CD4-positive, alpha-beta T cell treated with Interleukin-1 beta for 1 hour (primary cell): ENCODE measurements at places on chromosomes 7 and 10.

GRCh38 chr10:96840841-96841518 is 8.9 kb downstream of the LCOR start:
- no peak for DNase-seq

- DNase-seq, result no peak
Observed at GRCh38 chr7:50827281-50827680, 44.6 kb upstream of the GRB10 start.

DNA sequence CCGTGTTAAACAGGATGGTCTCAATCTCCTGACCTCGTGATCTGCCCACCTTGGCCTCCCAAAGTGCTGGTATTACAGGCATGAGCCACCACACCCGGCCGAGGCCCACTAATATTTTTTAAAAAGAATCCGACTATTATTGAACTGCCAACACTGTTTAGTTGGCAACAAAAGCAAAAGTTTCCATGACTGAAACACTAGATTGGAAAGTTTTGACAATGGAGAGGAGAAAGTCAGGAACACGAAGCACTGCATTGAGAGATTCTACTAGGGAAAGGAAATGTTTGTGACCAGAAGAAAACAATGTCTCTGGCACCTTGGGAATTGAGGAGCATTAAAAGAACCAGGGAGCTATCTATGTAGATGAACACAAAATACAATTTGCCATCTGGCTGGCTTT is 13.7 kb upstream of the PPP1R9A start:
- no peak for DNase-seq

DNA sequence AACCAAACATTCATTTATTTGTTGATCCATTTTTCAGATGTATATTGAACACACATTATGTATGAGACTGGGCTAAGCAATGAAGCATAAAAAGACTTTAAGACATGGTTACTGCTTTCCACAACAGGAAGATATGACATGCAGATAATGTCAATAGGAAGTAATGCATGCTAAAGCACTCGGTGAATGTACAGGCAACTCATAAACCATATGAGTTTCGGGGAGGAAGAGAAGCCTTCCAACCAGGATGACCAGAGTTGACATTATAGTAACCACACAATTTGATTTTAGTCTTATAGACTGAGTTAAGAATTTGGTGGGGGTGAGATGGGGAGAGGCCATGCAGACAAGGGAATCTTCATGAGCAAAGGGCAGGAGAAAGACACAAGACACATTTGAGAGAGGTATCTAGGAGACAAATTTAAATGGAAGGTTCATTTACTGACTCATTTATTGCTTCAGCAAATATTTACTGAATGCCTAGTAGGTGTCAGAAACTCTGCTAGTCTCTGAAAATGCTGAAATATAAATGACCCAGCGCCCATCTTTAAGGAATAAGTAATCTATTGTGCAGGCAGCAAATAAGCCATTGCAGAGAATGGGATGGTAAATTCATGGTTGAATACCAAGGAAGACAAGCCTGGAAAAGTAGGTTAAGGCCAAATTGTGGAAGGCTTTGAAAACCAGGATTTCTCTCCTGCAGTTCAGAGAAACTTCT is 19.0 kb upstream of the SLK start:
- no peak for DNase-seq

- DNase-seq, result no peak
Observed at GRCh38 chr10:80598084-80598798, 60.5 kb downstream of the SH2D4B start.

GRCh38 chr7:30840141-30841024 is 69.2 kb downstream of the MINDY4 start:
- DNase-seq, result no peak

DNA sequence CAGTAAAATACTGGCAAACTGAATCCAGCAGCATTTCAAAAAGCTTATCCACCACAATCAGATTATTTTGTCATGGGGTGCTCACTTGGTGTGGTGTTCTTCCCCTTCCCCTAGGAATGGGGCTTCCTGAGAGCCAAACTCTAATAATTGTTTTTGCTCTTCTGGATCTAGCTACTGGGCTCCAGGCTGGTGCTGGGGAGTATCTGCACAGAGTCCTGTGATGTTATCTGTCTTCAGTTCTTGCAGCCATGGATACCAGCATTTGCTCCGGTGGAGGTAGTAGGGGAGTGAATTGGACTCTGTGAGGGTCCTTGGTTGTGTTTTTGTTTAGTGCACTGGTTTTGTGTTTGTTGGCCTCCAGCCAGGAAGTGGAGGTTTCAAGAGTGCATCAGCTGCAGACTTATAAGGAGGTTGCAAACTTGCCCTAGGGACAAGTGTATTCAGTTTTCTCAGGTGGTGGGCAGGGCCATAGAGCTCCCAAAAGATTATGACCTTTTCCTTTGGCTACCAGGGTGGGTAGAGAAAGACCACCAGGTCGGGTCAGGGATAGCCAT is 308.5 kb upstream of the MAGI2 start:
- DNase-seq, result no peak

DNA sequence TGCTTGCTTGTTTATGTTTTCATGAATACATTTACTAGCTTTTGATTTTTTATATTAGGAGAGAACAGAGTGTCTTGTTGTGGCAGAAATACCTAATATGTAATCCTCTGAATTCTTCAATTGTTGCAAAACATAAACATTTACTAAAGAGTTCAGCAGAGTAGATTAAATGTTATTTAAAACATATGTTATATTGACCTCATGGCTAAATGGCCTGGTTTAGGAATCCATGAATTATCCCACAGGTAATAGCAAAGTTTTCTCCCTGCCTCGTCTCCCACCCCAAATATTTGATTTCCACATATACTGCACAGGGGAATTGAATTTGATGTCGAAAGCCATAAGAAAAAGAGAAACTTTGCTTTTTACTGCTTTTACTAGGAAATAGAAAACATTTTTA is 111.8 kb downstream of the ADK start:
- DNase-seq, result no peak

DNA sequence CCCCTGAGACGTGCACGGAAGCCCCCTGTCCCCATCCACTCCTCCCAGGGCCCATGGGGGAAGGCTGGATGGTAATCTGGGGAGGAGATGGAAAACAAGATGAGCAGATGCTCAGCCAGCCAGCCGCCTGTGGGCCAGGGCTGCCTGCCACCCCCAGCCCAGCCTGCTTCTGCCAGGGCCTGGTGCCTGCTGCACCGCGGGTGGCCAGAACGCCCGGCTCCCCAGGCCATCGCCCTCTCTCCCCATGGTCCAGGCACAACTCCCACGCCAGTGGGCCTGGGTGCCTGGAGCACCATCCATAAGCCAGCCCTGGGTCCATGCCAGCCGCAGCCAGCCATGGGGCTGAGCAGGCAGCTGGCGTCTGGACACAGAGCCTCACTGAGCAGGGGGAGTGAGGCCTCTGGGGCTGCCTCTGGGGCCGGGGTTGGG is 57.2 kb upstream of the ELN start:
- DNase-seq, result no peak

DNA sequence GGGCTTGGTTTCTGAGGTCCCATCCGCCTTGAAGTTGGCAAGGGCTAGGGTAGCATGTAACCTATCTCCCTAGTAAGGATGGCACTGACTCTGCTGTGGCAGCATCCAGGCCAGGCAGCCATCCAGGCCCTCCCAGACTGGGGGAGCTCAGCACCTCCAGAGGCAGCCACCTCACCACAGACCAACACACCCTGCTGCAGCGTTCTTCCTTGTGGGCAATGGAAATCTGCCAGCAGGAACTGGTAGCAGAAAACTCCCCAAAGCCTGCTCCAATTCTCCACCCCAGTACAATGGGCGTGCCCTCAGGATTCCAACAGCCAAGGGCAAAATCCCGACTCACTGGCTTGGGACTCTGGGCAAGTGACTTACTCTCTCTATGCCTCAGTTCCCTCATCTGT is 27.5 kb downstream of the DLG5 start:
- DNase-seq, result no peak

DNA sequence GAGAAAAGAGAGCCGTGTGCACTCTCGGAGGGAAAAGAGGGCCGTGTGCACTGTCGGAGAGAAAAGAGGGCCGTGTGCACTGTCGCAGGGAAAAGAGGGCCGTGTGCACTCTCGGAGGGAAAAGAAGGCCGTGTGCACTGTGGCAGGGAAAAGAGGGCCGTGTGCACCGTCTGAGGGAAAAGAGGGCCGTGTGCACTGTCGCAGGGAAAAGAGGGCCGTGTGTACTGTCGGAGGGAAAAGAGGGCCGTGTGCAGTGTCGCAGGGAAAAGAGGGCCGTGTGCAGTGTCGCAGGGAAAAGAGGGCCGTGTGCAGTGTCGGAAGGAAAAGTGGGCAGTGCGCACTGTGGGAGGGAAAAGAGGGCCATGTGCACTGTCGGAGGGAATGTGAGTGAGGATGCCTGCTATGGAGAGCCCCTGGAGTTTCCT is 188.7 kb downstream of the DNAJB6 start:
- no peak for DNase-seq

- no peak for DNase-seq
Observed at GRCh38 chr10:26840938-26841732, 19.6 kb downstream of the ABI1 start.

DNA sequence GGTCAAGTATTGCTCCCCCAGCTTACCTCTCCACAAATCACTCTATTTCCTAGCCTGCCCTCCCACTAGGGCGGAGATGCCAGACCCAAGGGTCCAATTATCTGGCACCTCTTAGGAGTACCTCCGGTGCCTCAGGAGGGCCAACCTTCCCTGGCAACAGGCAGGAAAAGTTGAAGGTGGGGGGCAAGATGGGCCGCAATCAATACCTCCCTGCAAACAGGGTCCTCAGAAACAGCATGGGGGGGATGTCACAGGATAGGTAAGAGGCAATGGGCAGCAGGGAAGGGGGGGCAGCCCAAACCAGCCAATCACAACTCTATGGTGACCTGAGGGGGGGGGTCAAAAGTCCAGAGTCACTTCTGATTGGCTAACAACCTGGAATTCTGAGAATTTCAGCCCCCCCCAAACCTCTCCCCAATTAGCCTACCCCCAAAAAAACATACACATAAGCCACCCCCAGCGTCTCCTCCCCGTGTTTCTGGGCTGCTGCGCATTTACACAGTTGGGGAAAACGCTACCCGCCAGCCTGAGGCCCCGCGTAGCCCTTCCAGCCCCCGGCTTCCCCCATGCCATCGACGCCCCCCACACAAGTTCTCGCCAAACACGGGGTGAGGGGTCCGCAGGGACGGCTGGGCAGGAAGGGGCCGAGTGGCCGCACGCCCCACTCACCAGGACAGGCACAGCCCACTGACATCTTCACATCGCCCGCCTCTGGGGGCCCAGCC is 589 bp downstream of the LDB1 start:
- DNase-seq, result peak; percentile 68

GRCh38 chr7:43864126-43864525 is 5.2 kb downstream of the MRPS24 start:
- no peak for DNase-seq

- no peak for DNase-seq
Observed at GRCh38 chr7:28378574-28379149, 33.7 kb upstream of the CREB5 start.

DNA sequence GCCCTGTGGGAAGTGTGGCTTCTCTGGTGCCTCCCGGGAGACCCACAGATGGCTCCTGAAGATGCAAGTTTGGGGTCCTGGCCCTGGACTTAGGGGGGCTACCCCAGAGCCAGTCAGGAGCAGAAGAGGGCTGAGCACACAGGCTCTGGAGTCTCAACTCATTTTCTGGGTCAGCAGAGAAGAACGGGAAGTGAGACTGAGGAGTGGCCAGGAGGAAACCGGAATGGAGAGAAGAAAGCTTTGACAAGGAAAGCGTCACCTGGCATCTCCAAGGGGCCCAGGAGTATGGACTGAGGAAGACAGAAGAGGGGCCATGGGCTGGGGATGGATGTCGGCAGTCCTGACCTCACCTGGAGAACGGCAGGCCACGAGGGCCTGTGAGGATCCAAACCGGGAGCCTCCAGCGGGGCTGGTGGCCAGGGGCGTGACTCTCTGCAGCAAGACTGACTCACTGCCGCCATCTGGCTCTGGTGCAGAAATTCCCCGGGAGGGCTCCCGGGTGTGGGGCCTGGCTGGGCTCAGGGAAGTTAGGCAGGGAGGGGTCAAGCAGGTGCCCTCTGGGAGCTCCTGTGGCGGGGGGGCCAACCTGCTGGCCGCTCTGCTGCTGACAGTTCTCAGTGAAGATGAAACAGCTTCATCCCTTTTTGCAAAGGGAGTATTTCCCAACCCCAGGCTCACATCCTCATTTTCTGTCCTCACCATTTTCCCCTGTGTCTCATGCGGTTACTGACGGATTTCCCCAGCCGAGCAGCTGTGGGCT is 23.6 kb downstream of the DAGLB start:
- DNase-seq, result peak; percentile 24

DNA sequence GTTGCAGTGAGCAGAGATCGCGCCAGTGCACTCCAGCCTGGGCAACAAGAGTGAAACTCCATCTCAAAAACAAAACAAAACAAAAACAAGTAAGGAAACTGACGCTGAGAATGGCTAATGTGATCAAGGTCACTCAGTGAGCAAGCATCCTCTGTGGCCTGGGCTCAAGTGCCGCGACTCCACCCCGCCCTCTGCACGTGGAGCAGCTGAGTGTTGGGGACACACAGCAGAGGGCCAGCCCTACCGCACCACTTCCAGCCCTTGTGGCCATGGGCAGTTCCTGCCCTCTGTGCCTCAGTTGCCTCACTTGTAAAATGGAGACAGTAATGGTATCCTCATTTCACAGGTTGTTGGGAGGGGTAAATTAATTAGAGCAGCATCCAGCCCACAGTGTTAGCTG is 21.0 kb upstream of the OPALIN start:
- DNase-seq, result no peak

GRCh38 chr7:139825666-139826290 is 3.3 kb upstream of the TBXAS1 start:
- DNase-seq, result no peak

GRCh38 chr10:101693978-101694673 is 844 bp downstream of the FBXW4 start:
- peak; percentile 59 for DNase-seq

DNA sequence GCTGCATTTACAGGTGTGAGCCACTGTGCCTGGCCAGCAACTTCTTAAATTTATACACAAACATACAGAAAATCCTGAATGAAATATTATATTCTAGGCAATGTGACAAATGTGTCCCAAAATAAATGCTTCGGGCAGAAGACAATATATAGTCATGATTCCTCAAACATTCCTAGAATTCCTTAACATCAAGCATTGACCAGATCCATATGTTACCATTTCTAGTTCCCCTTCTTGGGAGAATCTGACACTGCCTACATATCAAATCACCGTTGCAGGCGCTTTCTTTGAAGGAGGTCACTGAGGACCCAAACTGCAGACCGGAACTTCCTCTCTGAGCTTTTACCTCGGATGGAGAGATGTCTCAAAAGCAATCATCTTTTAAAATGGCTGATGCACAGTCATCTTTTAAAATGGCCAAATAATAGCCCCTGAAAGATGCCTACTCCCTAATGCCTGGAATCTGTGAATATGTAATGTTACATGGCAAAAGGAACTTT is 323.5 kb downstream of the PHF14 start:
- DNase-seq, result no peak

- no peak for DNase-seq
Observed at GRCh38 chr7:74494076-74494548, 40.4 kb downstream of the GTF2IRD1 start.

DNA sequence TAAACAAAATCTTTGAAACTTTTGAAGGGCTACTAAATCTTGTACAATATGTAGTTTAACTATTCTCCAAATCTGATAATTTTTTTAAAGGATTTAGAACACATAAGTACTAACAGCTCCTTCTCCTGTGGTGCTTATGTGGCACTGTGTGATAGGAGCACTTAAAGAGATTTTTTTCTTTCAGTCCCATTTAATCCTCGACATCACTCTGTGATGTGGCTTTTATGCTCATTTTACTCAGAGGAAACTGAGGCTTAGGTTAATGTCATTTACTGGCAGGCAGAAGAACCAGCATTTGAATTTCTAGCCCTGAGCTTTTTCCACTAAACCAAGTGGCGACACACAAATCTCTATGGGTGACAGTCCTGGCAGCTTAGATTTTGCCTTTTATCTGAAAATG is 92.4 kb downstream of the SAMD9 start:
- no peak for DNase-seq
